Activated naive CD8-positive, alpha-beta T cell treated with anti-CD3 and anti-CD28 coated beads, Interleukin-2, amount 50 U/mL, for 24 hours (primary cell): ENCODE measurements at places on chromosomes 13 and 19.

- H3K27ac ChIP-seq: no peak overlapping the region
- H3K36me3 ChIP-seq: no peaks in the 10 kb centered on the region
- H3K4me3 ChIP-seq: no peak overlapping the region
- H3K4me1 ChIP-seq: no peaks in the 10 kb centered on the region
Measured at GRCh38 chr13:105915146-105915850, 620.2 kb downstream of the EFNB2 start.

DNA sequence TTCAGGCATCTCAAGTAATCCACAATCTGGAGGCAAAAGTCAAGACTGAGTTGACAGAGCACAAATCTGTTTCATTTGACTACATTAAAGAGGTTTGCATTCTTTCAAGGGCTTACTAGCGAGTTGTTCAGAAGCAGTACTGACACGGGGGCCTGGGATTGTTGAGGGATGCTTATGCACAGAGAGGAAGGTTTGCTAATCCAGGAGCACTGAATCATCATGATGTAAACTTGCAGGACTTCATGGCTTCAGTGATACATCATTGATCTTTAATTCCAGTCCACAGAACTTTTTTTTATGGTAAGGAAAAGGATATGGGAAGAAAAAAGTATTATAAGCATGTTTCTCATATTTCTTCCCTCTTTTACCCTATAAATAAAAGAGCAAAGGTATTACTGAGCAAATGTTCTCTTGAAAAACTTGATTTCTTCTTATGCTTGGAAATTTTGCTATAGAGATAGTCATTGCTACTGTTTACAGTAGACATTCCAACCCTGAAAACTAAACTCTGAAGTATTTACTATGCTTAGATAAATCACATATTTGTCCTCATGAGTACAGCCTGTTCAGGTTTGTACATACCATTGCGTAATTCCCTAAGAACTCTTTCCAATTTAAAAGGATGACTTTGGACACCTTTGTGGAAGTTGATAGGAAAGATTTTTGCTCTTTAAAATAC is 65.8 kb upstream of the KPNA3 start:
- H3K27ac ChIP-seq: no peak overlapping the region
- no peak overlapping the region for H3K4me3 ChIP-seq
- H3K4me1 ChIP-seq: no peaks in the 10 kb centered on the region
- H3K27me3 ChIP-seq: no peaks in the 10 kb centered on the region

DNA sequence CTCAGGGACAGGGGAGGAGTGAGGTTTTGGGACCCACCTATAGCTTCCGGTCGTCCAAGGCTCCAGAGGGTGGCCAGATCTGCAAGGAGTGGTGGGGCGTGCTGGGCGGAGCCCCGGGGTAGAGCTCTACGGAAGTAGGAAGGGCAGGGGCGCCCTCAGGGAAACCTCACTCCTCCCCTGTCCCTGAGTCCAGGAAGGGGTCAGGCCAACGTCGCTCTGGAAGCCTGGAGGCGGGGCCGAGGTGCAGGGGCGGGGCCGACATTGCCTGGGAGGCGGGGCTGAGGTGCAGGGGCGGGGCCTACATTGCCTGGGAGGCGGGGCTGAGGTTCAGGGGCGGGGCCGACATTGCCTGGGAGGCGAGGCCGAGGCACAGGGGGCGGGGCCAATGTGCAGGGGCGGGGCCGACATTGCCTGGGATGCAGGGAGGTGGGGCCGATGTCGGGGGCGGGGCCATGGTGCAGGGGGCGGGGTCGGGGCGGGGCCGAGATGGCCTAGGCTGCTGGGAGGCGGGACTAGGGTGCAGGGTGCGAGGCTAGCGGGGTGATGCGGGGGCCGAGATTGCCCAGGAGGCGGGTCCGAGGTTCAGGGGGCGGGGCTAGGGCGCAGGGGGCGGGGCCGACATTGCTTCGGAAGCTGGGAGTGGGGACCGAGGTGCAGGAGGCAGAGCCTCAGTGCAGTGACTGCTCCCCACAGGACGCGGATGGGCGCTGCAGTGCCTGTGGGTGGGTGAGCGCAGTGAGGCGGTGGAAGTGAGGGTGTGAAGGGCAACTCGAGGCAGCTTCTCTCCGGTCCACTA is 4.9 kb upstream of the PALM start:
- no peak overlapping the region for H3K4me3 ChIP-seq
- H3K4me1 ChIP-seq: peaks cover 7% of the 10 kb centered on the region
- H3K36me3 ChIP-seq: no peaks in the 10 kb centered on the region

DNA sequence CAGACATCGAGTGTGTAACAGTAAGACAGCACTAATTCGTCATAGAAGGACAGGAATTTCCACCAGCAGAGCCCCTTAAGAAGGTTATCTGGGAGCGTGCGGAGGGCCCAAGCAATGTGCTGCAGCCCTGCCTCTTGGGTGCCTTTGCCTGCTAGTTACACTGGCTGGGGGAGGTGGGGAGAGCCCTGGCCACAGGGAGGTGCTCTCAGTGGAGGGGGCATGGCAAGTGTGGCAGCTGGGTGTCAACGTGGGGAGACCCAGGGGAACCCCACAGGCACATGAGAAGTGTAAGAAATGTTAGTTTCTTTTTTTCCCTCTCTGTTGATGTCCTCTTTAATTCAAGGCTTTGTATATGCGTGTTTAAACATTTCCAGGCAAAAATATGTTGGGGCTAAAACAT is 50.9 kb upstream of the TMTC4 start:
- no peak overlapping the region for H3K4me3 ChIP-seq
- H3K4me1 ChIP-seq: no peaks in the 10 kb centered on the region
- H3K27me3 ChIP-seq: peaks cover 13% of the 10 kb centered on the region
- no peak for DNase-seq
- no peaks in the 10 kb centered on the region for H3K36me3 ChIP-seq

DNA sequence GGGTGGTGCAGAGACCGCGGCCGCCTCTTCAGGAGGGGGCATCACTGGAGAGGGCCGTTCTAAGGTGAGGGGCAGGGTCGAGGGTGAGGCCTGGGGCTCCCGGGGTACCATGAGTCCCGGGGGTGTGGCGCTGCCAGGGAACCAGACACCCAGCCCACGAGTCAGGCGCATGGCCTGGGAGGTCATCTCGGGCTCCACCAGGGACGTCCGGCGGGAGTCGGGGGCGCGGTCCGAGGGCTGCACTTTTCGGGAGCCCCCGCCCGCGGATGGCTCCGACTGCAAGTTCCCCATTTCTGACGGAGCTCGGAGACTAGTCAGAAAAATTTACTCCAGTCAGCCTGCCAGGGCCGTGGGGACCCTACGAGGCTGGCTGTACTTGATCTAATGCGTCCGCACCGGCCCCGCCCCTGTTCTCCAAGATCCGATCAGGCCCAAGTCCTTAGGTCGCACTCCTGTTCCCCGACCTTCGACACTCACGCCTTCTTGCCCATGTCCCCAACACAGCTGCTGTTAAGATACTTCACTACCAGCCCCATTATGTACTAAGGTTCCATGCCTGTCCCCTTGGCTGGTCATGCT is 774 bp downstream of the GGN start:
- H3K27ac ChIP-seq: peak overlapping the region; percentile 67
- peak overlapping the region; percentile 62 for H3K4me3 ChIP-seq
- H3K27me3 ChIP-seq: peaks cover 26% of the 10 kb centered on the region
- no peak for DNase-seq

GRCh38 chr13:109738298-109738746 is 48.1 kb downstream of the IRS2 start:
- peaks cover 5% of the 10 kb centered on the region for H3K27me3 ChIP-seq
- H3K36me3 ChIP-seq: no peaks in the 10 kb centered on the region
- no peak overlapping the region for H3K4me3 ChIP-seq
- no peak for DNase-seq
- H3K4me1 ChIP-seq: peaks cover 10% of the 10 kb centered on the region
- H3K27ac ChIP-seq: no peak overlapping the region

GRCh38 chr19:2038284-2039088 is 12.6 kb downstream of the MKNK2 start:
- peaks cover 3% of the 10 kb centered on the region for H3K36me3 ChIP-seq
- no peak for DNase-seq
- H3K4me3 ChIP-seq: no peak overlapping the region
- H3K27ac ChIP-seq: no peak overlapping the region

DNA sequence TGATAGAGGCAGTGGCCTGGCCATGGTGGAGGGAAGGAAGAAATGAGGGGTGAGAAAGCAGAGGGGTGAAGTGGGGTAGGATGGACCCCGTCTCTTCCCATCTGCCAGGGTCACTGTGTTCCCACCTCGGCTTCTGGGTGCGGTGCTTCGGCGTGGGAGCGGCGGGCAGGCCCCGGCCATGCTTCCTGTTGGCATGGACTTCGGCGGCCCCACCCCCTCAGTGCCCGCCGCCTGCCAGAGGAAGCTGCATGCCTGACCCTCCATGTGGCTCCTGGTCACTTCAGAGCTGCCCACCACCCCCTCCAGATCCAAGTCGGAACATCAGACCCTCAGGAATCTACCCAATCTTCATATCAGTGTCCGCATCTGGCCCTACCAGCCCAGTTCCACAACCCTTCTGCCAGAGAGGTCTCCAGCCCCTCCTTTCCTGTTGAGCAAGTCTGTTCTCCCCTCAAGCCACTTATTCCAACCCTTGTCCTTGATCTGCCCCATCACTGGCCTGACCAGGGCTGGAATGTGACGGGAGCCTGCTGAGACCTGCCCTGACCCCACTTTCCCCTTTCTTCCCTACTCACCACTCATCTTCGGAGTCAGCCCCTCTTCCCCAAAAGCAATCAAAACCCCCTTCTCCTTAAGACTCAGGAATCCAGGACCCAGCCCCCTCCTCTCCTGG is 1.5 kb downstream of the KCNN4 start:
- peaks cover 71% of the 10 kb centered on the region for H3K4me1 ChIP-seq
- H3K27me3 ChIP-seq: no peaks in the 10 kb centered on the region
- peak overlapping the region; percentile 90 for H3K27ac ChIP-seq
- peaks cover 36% of the 10 kb centered on the region for H3K36me3 ChIP-seq
- H3K4me3 ChIP-seq: peak overlapping the region; percentile 80
- DNase-seq: no peak

DNA sequence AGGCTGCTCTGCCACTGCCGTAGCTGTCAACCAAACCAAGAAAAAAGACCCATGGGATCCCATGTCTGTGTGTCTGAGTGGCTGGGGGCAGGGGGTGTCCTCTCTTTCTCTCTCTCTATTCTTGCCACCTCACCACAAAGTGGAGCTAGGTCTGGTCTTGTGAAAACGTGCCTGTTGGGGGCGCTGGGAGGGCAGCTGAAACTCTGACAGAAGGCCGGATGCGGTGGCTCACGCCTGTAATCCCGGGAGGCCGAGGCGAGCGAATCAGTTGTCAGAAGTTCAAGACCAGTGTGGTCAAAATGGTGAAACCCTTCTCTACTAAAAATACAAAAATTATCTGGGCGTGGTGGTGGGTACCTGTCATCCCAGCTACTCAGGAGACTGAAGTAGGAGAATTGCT is 29.2 kb downstream of the ZNF146 start:
- H3K4me3 ChIP-seq: no peak overlapping the region
- no peak overlapping the region for H3K27ac ChIP-seq
- no peak for DNase-seq
- H3K4me1 ChIP-seq: no peaks in the 10 kb centered on the region
- peaks cover 10% of the 10 kb centered on the region for H3K27me3 ChIP-seq

GRCh38 chr13:93882086-93882651 is 597.3 kb downstream of the DCT start:
- H3K4me1 ChIP-seq: no peaks in the 10 kb centered on the region
- no peak overlapping the region for H3K4me3 ChIP-seq
- no peak overlapping the region for H3K27ac ChIP-seq
- H3K27me3 ChIP-seq: peaks cover 5% of the 10 kb centered on the region

- no peaks in the 10 kb centered on the region for H3K27me3 ChIP-seq
- no peaks in the 10 kb centered on the region for H3K4me1 ChIP-seq
- H3K4me3 ChIP-seq: no peak overlapping the region
- no peaks in the 10 kb centered on the region for H3K36me3 ChIP-seq
- DNase-seq: no peak
Measured at GRCh38 chr13:66577358-66577757, 652.8 kb downstream of the PCDH9 start.

DNA sequence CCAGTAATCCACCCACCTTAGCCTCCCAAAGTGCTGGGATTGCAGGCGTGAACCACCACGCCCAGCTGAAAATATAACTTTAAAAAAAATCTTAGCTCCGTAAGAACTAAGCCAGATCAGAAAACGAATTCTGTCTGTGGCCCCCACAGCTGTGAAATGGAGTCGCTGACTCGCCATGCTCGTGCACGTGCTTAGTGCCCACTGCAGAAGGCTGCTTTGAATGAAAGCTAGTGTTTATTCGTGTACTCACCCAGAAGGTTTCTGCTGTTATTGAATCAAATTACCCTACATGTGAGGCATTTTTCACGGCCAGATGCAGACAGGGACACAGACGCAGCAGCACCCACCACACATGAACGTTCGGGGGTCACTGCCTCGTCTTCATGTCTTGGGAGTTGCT is 61.7 kb upstream of the F7 start:
- no peaks in the 10 kb centered on the region for H3K36me3 ChIP-seq
- no peaks in the 10 kb centered on the region for H3K27me3 ChIP-seq
- no peak for DNase-seq
- H3K4me3 ChIP-seq: no peak overlapping the region

DNA sequence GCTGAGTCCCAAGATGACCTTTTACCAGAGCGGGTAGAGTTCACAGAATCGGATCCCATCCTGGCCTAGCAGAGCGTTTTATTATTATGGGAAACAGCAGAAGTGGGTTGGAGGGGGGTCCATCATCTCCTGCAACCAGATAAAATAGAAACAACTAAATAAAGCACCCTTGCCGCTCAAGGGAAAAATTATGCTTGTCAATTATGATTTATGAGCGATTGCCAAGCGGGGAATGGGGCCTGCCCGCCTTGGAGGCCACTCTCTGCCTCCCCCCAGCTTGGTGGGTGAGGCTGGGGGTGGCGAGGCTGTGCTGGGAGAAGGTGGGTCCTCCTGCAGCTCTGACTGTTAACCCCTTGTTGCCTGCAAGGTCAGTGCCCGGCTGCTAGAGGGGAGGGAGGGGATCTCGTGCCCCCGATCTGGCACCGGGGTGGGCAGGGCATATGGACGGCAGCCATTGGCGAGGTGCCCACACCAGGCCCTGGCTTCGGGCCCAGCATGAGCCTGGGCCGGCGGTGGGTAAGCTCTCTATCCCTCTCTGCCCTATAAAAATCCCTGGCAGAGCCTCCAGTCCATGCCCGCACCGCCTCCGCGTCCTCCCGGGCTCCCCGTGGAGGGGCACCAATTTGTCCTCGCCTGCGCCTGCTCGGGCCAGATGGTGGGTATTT is 129.1 kb downstream of the URI1 start:
- no peak overlapping the region for H3K4me3 ChIP-seq
- no peak overlapping the region for H3K27ac ChIP-seq
- peaks cover 2% of the 10 kb centered on the region for H3K27me3 ChIP-seq
- H3K4me1 ChIP-seq: no peaks in the 10 kb centered on the region
- no peak for DNase-seq
- no peaks in the 10 kb centered on the region for H3K36me3 ChIP-seq

DNA sequence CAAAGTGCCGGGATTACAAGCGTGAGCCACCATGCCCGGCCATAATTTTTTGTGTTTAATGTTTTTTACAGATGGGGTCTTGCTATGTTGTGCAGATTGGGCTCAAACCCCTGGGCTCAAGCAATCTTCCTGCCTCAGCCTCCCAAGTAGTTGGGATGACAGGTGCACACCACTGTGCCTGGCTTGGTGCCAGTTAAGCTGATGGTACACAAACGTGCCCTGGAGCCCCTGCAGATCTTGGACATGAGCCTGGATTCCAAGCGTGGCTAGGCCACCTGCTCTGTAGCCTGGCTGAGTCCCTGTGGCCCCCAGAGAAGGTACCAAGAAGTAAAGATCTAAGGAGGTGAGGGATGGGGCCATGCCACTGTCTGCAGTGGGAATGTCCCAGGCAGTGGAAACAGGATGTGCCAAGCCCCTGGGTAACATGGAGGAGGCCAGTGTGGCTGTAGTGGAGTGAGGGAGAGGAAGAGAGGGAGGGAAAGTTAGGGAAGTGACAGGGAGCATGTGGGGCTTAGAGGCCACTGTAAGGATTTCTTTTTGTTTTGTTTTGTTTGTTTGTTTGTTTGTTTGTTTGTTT is 7.0 kb downstream of the PRODH2 start:
- no peak for DNase-seq
- H3K27ac ChIP-seq: no peak overlapping the region
- peaks cover 9% of the 10 kb centered on the region for H3K4me1 ChIP-seq
- no peaks in the 10 kb centered on the region for H3K36me3 ChIP-seq
- no peak overlapping the region for H3K4me3 ChIP-seq
